ENCODE measurements at places on chromosomes 1 and 21.

DNA sequence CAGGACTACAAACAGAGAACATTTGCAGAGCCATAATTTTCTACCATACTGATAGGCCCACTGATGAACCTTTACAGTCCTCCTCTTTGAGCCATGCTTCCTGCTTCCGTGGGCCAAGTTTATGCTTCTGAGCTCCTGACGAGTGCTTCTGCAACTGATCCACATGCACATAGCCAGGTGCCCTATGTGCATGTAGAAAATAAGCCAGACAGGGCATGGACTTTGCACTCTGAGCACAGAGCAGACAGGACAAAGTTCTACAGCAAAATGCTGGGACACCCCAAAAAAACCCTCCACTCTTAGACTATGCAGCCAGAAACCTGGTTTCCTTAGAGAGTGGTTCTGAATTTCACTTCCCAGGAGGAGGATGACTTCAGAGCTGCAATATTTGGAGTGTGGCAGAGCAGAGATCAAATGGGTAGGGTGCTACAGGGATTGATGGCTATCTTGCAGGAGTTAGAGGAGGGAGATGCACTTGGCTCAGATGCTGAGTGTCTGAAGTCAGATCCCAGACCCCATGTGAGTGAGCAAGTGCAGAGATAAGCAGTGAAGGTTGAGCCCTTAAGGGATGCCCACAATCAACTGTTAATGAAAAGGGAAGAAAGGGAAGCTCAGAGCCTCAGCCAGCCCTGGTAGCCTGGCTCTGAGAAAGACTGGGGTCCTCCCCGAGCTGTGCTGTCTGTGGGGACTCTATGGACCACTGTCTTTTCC lies 230.9 kb downstream of the DUSP10 start:
- DNase-seq, result no peak

GRCh38 chr1:32352831-32353383 lies 9.4 kb downstream of the FAM229A start:
- no peak for DNase-seq

GRCh38 chr1:31626223-31627207 lies 9.0 kb downstream of the HCRTR1 start:
- DNase-seq, result no peak

DNA sequence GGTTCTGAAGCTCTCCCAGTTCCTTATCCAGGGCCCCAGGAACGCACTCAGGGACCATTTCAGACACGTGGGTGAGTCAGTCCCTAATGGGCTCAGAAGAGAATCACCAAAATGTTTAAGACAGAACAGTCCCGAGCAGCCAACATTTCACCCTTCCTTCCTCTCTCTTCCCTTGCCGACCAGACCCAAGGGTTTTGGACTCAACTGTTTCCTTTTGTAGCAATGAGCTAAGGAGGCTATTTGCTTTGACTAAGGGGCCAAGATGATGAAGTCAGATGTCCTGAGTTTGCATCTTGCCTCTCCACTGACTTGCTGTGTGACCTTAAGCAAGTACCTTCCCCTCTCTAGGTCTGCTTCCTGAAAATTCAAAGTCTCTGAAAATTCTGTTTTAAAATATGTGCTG lies 472.3 kb upstream of the VAMP3 start:
- DNase-seq, result no peak

- peak; percentile 93 for DNase-seq
Measured at GRCh38 chr1:186680245-186681061, at the start of gene PTGS2. PTGS2 (minus strand) TSS chr1:186680423; CDS start chr1:186680290, 133 bp downstream.

- DNase-seq, result no peak
Measured at GRCh38 chr21:32184485-32184884, 94.4 kb downstream of the MIS18A start.

- no peak for DNase-seq
Measured at GRCh38 chr1:55456971-55457370, 241.8 kb upstream of the USP24 start.

GRCh38 chr1:57591842-57592241 lies 168.0 kb upstream of the DAB1 start:
- no peak for DNase-seq

GRCh38 chr1:89870998-89871397 lies 50.2 kb downstream of the LRRC8D start:
- no peak for DNase-seq

DNA sequence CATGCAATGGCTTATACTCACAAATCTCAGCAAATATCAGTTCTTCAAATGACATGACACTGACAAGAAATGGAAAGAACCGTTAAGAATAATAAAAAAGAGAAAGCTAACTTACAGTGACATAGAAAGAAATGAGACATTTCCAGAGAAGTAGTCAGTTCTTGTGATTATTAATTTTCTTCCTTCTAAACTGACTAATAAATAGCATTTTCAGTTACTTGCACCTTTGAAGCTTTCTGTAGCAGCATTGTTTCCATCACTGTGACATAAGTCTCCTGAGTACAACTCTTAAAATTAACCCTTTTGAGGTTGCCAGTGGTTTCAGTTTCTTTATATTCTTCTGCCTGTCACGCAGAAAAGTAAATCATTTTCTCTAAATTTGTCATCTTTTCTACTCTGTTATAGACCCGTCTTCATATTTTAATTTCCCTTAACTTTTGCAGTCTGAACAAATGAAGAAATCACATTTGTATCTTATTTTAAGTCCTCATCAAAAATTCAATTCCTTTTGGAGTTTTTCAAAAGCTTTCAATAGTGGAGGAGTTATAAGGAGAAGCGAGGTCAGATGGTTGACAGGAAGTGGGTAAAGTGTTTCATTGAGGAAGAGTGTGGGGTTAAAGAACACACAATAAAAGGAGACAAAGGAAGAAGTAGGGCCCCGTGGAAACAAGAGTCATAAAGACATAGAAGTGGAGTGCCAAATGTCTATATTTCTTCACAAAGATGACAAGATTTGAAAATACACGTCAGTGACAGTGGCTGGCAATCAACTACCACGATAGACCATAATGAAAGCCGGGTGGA lies 57.9 kb upstream of the S1PR1 start:
- peak; percentile 5 for DNase-seq

- no peak for DNase-seq
Measured at GRCh38 chr1:3858231-3858981, 1.1 kb downstream of the DFFB start.

- peak; percentile 74 for DNase-seq
Measured at GRCh38 chr1:32247983-32248889, 1.2 kb downstream of the FAM167B start.

DNA sequence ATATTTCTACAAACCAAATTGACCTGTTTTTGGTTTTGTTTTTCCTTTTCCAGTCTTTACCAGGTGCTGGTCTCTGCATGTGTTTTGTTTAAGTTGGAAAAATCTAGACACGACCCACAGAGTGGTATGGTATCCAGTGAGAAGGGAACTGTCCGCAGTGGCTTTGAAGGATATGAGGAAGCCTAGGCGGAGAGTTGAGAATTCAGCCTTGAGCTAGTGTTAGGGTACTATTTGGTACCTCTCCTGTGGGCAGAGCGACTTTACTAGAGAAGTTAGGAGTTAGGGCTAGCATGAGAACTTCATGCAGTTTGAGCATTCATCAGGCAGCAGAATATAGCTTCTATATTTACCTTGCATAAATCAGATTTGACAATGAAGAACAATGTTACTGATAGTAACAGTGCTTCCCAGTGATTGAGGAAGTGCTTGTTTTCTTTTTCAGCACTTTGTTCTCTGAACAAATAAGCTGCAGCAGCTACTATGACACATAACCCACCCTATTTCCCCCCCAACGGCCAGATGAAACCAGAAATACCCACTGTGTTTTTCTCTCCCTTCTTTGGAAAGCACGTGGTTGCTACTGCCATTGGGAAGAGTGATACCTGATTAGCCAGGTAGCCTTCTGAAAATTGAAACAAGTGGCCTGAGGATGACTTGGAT lies 19.0 kb downstream of the MRPS6 start:
- peak; percentile 8 for DNase-seq

GRCh38 chr1:178086294-178086693 lies 7.6 kb upstream of the RASAL2 start:
- DNase-seq, result no peak

DNA sequence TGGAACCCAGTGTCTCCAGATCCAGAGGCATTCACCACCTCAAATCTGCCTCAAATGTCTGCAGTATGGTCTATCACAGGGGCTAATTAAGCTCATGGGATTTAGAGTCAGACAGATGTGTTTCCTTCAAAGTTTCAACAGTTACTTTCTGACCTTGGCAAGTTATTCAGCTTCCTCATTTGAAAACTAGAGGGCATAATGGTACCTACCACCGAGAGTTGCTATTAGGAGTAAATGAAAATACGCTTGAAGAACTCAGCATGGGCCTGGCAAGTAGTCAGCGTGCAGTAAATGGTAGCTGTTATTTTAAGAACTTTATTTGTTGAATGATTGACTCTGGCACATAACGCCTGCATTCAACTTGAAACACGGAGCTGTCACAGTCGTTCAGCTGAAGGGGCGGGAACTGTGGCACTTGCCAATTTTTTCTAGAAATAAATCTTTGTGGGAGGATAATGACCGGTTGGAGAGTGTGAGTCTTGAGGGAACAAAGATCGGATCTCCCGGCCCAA lies 1.2 kb upstream of the CAP1 start:
- DNase-seq, result peak; percentile 56

All from CD14-positive monocyte (primary cell).